Stimulated activated CD8-positive, alpha-beta memory T cell treated with anti-CD3 and anti-CD28 coated beads, Interleukin-7, amount 100 ng/mL, for 24 hours (primary cell): ENCODE measurements at places on chromosomes 11 and 22.

- DNase-seq, result no peak
Measured at GRCh38 chr11:114399490-114400215, 658 bp downstream of the C11orf71 start.

GRCh38 chr11:2530855-2531200, 86.0 kb downstream of the KCNQ1 start:
- DNase-seq, result no peak

GRCh38 chr11:68384530-68385081, 72.2 kb downstream of the LRP5 start:
- no peak for DNase-seq

DNA sequence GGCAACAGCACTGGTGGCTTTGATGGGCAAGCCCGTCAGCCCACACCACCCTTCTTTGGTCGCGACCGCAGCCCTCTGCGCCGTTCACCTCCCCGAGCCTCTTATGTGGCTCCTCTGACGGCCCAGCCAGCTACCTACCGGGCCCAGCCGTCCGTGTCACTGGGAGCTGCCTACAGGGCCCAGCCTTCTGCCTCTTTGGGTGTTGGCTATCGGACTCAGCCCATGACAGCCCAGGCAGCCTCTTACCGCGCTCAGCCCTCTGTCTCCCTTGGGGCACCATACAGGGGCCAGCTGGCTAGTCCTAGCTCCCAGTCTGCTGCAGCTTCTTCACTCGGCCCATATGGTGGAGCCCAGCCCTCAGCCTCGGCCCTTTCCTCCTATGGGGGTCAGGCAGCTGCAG, 8.0 kb downstream of the RBM14 start:
- no peak for DNase-seq

DNA sequence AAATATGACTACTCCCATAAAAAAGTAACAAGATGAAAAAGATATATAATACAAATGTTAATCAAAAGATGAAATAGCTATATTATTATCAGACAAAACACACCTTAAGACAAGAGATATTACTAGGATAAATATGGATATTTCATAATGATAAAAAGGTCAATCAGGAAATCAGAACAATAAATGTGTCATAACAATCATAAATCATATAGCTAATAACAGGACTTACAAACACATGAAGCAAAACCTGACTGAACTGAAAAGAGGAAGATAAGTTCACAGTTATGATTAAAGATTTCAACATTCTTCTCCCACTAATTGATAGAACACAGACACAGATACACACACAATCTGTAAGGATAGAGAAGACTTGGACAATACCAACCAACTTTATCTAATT, 47.2 kb downstream of the EIF3M start:
- DNase-seq, result no peak

- DNase-seq, result no peak
Measured at GRCh38 chr11:75822541-75822940, 7.5 kb downstream of the UVRAG start.

- no peak for DNase-seq
Measured at GRCh38 chr22:37654563-37655251, 3.8 kb upstream of the PDXP start.

GRCh38 chr22:46447906-46448305, 89.5 kb downstream of the CELSR1 start:
- no peak for DNase-seq

- DNase-seq, result no peak
Measured at GRCh38 chr22:20425566-20426258, 11.9 kb downstream of the SCARF2 start.

DNA sequence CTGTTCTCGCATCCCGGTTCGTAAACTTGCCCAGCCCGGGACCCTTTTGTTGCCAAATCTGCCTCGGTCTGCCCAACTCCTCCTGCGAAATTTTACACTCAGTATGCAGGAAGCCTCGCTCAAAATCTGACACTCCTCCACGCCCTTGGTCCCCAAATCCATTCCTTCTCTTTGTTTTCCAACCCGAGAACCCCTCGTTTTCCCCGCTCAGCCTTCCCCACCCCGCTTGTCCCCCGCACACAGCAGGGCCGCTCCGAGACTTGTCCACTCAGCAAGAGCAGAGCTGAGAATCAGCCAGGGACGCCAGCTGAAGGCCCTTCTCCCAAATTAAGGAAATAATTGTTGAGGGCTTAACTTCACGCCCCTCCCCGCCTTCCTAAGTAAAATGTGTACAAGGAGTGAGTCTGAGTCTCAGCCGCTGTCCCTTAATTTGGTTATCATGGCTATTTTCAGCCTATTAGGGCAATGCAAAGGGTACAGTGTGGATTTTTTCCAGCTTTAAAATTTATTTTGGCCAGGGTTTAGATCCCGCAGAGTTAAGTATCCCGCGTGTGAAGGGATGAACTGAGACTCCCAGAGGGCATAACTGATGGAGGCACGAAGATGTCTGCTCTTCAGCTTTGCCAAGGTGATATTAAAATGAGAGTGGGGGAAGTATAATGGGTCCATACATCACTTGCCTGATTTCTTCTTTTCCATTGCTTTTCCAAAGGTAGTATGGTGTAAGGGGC, 581 bp upstream of the FBXO3 start:
- no peak for DNase-seq

DNA sequence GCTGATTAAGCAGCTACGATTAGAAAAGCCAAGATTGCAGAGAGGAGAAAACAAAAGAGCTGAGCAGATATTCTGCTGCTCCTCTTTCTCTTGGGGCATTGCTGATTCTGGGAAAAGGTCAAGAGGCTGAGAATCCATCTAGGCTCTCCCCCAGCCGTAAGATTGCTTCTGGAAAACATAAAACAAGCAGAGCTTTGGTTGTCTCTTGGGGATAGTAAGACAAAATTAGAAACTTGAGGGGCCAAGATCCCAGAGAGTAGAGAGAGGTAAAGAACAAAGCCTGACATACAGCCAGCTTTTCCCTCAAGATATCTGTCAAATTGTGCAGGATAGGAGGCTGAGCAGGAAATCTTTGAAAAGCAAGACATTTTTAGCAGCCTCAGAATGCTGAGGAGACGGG, 158.2 kb downstream of the TTC28 start:
- no peak for DNase-seq

DNA sequence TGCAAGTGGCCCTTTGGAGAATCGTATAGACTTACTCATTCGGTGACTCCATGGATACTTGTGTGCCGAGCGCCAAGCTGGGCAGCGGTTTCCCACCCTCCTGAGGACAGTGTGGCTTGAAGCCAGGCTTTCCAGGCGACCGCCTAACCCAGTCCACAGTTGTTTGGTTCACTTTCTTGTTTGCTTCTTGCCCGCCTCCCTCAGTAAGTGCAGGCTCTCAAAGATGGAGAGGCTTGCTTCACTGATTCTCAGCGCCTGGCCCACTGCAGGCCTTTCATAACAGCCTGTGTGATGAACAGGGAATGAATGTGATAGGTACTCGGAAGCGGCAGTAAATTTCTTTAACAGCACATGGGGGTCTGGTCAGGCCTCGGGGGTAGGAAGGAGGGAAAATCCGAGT, 11.2 kb upstream of the MDK start:
- no peak for DNase-seq

DNA sequence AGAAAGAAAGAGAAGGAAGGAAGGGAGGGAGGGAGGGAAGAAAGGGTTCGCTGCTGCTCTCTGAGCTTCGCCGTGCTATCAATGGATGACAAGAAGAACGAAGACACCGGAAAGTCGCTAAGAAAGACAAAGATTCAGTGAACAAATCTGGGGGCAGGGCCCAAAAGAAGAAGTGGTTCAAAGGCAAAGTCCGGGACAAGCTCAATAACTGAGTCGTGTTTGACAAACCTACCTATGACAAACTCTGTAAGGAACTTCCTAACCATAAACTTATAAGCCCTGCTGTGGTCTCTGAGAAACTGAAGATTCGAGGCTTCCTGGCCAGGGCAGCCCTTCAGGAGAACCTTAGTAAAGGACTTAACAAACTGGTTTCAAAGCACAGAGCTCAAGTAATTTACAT, 2.9 kb upstream of the TTLL1 start:
- no peak for DNase-seq

DNA sequence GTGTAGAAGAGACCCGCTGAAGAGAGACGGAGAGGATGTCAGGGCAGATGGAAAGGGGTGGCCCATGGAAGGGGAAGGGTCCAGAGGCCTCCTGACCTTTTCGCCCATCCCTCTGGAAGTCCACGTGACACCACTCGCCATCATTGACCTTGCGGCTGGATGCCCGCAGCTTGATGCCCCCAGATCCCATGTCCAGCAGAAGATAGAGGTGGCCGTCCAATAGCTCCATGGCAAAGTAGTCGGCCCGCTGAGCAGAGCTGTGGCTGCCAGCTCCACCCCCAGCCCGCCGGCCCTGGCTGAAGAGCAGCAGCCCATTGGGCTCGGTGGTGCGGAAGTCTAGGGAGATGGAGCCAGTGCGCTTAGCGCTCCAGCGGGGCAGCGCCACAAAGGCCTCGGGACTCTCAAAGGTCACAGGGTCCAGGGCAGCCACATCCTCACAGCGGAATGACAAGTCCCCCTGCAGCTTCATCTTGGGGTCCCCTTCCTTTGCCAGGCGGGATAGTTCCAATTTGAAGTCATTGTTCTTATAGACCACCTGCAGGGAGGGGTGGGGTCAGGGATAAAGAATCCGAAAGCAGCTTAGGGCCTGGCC, 55.7 kb downstream of the NRXN2 start:
- DNase-seq, result no peak

GRCh38 chr11:94583866-94584500, 16.8 kb downstream of the PIWIL4 start:
- DNase-seq, result no peak

GRCh38 chr11:48123934-48124755, 92.5 kb upstream of the OR4B1 start:
- DNase-seq, result no peak

DNA sequence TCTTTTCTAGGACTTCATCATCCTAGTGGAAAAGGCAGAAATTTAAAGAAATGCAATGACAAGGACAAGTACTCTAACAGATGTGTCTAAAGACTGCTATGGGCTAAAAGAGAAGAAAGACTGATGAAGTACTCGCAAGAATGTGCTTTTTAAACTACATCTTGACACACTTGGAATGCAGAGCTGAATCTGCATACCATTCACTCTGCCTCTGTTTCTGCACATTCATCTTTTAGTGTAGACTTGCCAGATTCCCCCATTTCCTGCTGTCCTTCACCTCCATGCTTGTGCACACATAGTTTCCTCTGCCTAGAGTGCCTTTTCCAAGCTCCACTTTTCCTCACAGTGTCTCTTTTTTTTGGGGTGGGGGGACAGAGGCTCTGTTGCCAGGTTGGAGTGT, 239.0 kb upstream of the CCDC179 start:
- DNase-seq, result no peak
